ENCODE measurements at places on chromosomes 2 and 18.

DNA sequence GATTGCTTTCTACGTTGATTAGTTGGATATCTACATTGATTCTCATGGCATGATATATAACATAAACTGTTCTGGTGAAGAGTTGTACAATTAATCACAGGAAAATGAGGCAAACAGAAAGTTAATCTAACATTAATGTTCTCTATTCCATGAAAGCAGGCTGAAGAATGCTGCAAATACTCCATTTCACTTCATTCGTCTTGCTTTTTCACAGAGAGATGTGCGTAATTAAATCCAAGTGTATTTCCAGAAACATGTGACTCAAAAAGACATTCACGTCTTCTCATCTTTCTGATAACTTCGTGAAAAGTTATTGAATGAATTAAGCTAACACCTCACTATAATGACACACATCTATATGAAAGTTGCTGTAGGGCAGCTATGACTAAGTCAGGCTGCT, 1471.5 kb downstream of the DPP10 start:
- DNase-seq, result no peak

GRCh38 chr18:45116116-45116515, 435.4 kb downstream of the SETBP1 start:
- DNase-seq, result no peak

GRCh38 chr2:18752022-18752493, 162.7 kb upstream of the NT5C1B start:
- no peak for DNase-seq

GRCh38 chr2:28977176-28977875, 3.8 kb upstream of the TOGARAM2 start:
- DNase-seq, result no peak

- DNase-seq, result no peak
Measured at GRCh38 chr18:35415511-35416073, 38.5 kb upstream of the ZNF396 start.

- DNase-seq, result no peak
Measured at GRCh38 chr2:167964650-167965413, 282.6 kb downstream of the STK39 start.

GRCh38 chr18:46629361-46629760, 27.7 kb downstream of the LOXHD1 start:
- no peak for DNase-seq

DNA sequence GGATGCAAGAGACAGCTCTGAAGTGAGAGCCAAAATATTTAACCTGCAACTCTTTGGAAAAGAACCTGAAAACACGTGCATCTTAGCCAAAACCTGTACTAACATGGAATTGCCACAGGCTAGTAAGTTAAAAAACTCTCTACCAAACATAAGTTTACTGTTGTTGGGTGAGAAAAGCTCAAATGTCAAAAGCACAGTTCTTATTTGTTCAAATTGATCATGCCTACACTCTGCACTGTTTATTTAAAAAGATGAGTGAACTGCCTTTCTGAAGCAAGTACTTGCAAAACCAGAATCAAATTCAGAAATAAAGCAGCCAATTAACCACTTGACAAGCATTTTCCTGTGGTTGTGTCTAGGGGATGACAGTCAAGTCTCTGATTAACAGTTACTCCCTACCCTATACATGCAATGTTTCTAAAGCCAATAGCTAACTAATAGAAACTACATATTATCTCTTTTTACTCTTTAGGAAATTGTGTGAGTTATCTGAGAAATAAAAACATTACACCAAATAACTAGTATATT, 5.6 kb downstream of the IKZF2 start:
- no peak for DNase-seq

GRCh38 chr2:151861174-151861573, 33.0 kb upstream of the ARL5A start:
- DNase-seq, result no peak

DNA sequence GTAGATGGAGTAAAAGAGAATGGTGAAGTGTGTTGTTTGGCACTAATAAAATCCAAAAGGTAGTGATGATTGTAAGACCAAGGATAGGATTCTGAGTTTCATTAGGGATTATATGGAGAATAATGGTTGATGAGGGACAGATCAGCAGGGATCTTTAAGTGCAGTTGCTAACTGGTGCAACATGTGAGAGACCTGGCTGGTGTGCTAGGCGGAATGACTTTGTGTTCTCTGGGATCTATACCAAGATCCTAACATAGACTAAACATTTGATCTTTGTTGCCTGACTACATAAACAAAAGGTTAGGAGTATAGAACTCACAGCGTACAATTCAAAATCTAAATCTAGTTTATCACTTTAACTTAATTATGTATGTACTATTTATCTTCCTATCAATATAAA, 135.4 kb downstream of the PTRHD1 start:
- no peak for DNase-seq

- no peak for DNase-seq
Measured at GRCh38 chr18:76725445-76725844, 96.9 kb upstream of the ZNF236 start.

DNA sequence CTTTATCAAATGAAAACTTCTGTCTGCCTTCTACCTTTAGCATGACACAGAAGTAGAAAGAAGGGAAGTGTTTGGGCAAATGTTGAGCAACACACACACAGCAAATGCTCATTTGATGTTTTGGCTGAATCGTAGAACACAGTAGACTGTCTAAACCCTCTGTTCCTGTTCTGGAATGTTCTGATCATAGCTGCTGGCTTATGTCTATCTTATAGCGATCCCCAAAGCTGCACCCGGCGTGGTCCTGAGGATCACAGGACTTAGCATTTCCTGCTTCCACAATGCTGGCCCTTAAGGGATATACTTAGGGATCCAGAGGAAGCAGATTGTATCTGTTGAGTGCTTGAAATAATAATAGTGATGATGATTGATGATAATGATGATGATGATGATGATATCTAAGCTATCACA, 15.2 kb downstream of the GNLY start:
- no peak for DNase-seq

DNA sequence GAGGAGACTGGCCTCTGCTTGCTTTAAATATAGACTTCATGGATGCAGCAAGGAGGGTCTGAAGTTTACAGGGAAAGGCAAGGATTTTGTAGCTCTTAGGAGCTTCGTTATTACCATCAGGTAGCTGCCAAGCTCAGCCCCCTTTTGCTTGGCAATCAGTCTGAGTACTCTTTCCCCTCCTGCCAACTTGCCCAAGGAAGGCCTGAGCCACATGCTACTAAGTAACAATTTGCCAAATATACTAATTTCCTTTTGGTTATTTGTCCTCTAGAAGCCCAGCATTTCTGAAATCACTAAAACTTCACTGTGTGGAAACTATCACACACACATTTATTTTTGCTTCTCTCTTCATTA, 85.5 kb upstream of the ITPRID2 start:
- DNase-seq, result no peak

GRCh38 chr2:171763602-171764001, 76.3 kb downstream of the DYNC1I2 start:
- no peak for DNase-seq

- no peak for DNase-seq
Measured at GRCh38 chr2:173669888-173670287, 295.3 kb downstream of the SP3 start.

DNA sequence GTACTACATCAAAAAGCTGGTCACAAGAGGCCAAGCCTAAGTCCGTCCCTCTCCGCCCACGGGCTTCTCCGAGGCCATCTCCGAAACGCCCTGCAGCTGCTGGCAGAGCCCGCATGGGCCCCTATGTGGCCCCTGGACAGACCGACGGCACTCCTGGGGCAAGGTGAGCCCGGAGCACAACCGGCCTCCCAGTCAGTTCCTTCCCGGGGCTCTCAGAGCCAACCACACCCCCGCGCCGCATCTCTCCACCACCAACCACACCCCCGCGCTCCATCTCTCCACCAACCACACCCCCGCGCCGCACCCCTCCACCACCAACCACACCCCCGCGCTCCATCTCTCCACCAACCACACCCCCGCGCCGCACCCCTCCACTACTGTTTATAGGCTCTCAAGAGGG, 93.5 kb downstream of the ZNF516 start:
- DNase-seq, result no peak

DNA sequence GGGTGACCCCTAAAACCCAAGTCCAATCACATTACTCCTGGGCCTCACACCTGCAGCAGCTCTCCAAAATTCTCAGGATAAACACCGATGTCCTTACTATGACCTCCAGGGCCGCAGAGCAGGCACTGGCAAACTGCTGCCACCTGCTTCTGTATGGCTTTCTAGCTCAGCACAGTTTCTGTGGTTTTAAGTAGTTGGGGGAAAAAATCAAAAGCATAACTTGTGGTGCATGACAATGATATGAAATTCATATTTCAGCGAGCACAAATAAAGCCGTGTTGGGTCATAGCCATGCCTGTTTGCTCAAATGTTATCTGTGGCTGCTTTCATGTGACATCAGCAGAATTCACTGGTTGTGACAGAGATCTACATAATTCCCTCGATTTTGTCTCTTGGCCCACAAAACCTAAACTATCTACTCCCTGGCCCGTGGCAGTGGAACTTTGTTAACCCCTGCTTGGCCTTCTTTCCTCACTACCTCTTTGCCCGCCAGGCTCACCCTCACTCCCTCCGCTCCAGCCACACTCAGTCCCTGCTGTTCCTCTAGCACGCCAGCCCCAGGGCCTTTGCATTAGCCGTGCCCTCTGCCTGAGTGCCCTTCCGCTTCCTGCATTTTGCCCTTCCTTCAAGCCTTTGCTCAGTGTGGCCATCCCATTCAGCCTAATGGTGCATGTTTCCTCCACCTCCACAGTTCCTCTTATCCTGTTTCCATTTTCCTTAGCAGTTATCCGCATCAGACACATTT, 108.3 kb downstream of the AGAP1 start:
- no peak for DNase-seq

- no peak for DNase-seq
Measured at GRCh38 chr18:13809043-13809430, 14.9 kb upstream of the MC5R start.

- no peak for DNase-seq
Measured at GRCh38 chr18:29153091-29153490, 976.2 kb upstream of the CDH2 start.

- DNase-seq, result no peak
Measured at GRCh38 chr2:142693171-142693950, 184.1 kb upstream of the KYNU start.

DNA sequence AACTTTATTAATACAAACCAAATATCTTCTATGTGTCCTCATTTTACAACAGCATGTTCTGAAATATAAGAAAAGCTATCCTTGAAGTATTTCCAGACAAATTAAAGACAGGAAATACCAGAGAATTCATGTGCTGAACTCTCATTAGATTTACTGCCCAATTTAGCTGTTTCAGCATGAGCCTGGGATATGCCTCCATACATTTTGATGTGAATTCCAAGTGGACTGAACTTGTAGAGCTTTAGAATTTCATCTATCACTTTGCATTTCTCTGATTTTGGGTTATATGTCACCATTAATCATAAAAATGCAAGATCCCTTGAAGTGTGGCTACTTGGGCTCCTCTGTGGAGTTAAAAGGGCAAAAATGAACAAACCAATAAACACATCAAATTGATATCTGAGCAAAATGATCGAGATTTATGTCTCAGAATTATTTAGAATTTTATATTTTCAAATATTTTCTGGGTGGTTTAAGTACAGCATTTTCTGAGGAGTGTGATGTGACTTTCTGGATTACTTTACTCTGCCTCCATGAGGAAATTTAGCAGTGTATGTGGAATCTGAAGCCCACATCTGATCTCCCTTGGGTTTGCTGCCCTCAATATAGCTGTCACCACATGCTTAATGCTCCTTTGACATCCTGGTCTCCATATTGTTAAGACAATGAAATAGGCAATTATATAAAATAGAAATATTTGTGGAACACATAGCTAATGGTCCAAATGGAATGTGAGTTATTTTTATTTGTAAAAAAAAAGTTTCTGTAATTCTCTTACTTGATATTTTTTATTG, 206.6 kb upstream of the RBMS1 start:
- DNase-seq, result no peak

GRCh38 chr2:134410831-134411231, 157.0 kb downstream of the MGAT5 start:
- no peak for DNase-seq

- no peak for DNase-seq
Measured at GRCh38 chr2:159265171-159265576, 21.3 kb downstream of the WDSUB1 start.

GRCh38 chr2:221410487-221410886, 161.6 kb downstream of the EPHA4 start:
- no peak for DNase-seq

DNA sequence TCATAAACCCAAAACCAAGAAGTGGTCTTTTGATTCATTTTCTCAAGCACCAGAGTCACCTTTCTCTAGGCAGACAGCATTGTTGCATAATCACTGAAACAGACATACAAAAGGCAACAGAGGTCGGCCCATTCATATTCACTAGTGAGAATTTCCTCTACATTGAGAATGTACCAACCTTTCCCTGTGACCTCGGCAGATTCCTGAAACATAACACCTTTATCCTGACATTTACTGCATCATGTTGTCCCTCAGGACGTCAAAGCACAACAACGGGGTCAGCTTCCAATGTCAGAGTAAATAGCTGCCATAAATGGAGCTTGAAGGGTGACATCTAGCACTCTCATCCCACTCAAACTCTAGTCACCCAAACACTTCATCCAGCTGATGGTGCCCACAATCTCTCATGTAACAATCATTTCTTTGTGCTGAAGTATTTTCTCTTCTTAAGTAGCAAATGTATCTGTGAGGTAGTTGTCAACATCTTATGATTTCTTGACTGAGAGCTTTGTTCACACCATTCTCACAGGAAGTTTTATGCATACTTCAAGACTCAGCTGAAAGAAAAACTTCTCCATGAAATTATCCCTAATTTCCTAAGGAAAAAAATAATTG, 802.6 kb upstream of the CHAC2 start:
- DNase-seq, result no peak

GRCh38 chr18:39450958-39451357, 1885.4 kb upstream of the CELF4 start:
- no peak for DNase-seq

DNA sequence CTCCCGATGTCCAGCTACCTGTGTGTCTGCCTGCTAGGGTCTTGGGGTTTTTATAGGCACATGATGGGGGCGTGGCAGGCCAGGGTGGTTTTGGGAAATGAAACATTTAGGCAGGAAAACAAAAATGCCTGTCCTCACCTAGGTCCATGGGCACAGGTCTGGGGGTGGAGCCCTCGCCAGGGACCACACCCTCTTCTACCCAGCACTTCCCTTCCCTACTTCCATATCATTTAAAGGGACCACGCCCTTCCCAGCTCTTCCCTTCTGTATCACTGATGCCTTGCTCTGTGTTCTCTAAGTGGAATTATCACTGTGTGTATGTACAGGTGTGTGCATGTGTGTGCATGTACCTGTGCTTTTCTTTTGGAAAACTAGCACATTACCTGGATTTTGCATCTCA, 6.3 kb downstream of the UGT1A1 start:
- no peak for DNase-seq

All from germinal center (tissue), 1 donor.